Activated CD8-positive, alpha-beta T cell treated with anti-CD3 and anti-CD28 coated beads, Interleukin-2, amount 10 ng/mL, durations not matched to agents 7 days and 5 days (primary cell): ENCODE measurements at places on chromosomes 6 and 20.

DNA sequence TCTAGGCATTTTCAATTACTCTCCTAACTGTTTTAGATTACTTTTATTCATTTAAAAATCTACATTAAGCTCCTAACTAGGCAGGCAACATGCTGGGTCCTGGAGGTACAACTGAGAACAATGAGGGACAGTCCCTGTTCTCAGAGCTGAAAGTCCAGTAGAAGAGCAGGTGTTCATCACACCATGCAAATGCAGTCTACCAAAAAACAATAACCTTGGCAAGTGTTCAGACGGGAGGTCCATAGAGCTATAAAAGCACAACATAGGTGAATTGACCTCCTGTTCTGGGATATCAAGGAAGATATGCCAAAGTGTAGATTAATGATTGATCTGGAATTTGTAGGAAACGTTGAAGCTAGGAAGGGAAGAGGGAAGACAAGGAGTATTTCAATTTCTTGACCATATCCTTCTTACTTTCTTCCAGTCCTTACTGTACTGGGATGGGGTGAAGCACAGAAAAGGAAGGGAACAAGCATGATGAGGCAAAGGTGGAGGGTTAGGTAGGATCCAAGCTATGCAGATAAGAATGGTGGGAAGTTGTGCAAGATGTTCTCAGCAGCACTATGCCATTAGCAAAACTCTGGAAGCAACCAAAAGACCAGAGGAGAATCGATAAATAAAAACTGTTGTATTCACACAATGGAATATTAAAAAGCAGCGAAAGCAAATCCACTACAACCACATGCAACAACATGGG, 485.7 kb upstream of the JARID2 start:
- no peak for DNase-seq

DNA sequence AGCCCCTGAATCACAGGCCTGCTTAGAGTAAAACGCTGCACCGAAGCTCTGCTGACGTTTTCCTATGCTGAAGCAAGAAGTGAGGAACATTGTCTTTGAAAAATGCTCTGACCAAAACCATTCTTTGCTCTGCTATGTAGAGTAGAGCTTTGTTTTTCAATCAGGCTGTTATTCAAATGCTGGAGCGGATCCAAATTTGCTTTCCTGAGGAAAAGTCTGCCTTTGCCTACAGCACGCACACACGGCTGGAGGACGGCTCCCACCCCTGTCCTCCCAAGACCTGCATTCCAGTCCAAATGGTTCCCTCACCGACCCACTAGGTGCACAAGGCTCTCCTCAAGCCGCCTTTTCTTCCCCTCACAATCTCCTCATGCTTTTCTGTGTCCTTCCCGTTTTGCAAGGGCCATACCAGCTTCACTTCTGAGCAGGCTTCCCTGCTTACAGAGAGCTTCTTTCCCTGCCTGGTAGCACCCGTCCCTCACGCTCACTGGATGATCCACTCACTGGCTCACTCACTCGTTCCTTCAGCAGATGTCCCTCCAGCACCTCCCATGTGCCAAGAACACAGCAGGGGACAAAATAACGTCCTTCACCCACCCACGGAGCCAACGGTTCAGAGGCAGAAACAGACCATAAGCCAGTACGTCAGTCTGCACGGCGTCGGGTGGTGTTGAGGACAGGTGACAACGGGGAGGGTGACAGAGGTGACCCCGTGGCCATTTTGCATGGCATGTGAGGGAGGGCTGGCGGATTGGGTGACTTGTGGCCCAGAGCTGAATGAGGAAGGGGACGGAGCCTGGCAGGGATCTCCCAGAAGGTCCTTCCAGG, 137.9 kb upstream of the NEDD9 start:
- DNase-seq: no peak

- DNase-seq: no peak
Measured at GRCh38 chr20:45971425-45971674, 653 bp downstream of the ZNF335 start.

DNA sequence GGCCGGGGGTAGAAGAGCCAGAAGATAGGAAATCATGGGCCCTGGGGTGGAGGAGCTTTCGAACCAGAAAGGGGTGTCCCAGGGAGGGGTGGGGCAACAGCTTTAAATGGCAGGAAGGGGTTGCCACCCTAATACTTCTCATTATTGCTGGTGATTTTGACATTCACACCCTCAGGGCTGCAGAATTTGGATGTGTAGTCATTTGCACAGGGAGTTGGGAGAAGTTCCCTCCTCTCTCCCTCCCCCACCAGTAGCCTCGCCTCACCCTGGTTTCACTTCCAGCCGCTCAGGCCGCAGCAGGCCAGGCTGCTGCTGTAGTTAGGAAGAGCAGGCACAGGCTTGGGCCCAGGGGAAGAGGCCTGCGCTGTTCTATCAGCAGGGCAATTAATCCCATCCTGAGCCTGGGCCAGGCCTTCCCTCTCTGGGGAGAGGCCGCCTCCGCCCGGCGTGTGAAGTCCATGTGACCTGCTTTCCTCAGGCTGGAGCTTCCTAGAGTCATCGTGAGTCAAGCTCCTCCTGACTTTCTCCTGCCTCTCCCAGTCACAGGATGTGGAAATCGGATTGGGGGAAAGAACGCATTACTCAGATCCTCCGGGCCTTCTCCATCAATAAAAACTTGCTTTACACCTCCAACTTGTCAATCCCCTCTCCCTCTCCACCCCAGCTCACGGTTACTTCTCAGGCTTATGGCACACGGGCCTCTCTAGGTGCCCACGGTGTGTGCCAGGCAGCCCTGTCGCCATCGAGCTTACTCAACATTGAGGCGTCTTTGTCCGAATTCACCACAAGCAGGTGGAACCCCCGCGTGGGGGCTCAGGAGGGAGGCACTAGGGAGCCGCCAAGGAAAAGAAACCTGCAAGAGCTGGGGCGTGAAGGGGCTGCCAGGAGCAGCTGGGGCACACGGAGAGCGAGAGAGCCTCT, 7.8 kb downstream of the ADTRP start:
- DNase-seq: no peak

- DNase-seq: no peak
Measured at GRCh38 chr6:106165885-106166485, 79.8 kb downstream of the PRDM1 start.

- peak; percentile 82 for DNase-seq
Measured at GRCh38 chr6:36120979-36121786, 9.1 kb upstream of the MAPK13 start.

- no peak for DNase-seq
Measured at GRCh38 chr6:162026843-162027242, 700.7 kb downstream of the PRKN start.

- DNase-seq: no peak
Measured at GRCh38 chr6:90859056-90859455, 272.2 kb upstream of the MAP3K7 start.

GRCh38 chr20:9359561-9360308, 154.7 kb upstream of the LAMP5 start:
- no peak for DNase-seq

DNA sequence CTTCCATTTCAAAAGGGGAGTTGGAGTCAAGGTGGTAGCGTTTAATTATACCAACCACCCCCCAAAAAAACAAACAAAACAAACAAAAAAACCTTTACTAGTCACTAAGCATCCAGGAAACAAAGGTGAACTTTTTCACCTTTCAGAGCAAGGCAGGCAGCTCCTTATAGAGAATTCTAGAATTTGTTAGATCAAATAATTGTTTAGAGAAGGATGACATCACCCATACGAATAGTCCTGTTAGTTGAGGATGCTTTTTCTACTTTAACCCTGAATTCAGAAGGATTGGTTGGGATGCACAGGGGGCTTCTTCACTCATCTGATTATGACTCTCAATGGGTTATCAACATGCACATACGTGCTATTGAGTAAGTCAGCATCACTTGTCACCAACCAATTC, 44.3 kb downstream of the GNAS start:
- DNase-seq: no peak

DNA sequence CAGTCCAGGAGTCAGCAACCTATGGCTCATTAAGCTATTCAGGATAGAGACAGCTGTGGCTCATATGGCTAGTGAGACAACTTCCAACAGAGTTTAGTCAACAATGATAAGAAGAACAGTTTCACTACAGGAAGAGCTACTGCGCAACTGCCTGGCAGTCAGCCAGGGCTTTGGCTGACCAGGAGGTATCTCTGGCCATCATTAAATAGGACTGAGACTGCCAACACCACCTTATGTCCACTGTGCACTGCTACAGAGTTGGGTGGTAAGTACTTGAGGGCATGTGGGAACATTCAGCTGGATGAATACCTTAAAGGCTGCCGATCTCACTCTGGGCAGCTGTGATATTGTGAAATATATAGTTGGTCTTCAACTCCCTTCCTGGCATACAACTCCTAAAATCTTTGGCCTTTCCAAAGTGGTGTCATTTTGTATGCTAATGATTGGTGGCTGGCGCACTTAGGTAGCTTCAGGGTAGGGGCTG, 52.2 kb upstream of the FAM83C start:
- no peak for DNase-seq

DNA sequence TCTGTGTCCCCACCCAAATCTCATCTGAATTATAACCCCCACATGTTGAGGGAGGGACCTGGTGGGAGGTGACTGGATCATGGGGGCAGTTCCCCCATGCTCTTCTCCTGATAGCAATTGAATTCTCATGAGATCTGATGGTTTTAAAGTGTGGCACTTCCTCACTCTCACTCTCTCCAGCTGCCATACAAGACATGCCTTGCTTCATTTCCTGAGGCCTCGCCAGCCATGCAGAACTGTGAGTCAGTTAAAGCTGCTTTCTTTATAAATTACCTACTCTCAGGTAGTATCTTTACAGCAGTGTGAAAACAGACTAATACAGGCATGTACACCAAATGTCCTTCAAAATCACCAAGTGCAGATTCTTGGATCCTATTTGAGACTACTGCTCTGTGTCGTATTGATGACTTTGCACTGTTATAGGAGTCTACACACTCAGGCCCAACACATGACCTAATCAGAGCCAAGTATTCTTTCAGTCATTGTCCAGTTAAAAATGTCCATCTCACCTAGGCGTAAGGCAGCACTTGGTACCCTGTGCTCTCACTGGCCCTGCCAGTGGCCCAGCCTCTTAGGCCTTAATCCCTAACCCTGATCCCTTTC, 52.8 kb upstream of the UST start:
- no peak for DNase-seq

DNA sequence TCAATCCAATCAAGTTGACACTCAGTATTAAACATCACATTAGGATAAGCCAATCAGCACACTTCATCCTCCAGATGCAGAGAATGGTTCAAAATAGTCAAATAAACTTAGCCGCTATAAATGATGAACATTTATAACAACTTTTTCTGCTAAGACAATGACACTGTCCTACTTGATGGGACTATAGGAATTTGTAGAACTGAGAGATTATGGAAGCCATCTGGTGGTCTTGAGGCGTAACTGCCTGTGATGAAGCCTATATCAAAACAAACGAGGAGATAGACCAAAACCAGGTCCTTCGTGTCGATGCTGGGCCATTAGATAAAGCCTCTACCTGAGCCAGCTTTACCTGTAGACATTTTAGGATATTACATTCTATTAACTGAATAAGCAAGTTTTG, 631.1 kb downstream of the COL12A1 start:
- DNase-seq: no peak

DNA sequence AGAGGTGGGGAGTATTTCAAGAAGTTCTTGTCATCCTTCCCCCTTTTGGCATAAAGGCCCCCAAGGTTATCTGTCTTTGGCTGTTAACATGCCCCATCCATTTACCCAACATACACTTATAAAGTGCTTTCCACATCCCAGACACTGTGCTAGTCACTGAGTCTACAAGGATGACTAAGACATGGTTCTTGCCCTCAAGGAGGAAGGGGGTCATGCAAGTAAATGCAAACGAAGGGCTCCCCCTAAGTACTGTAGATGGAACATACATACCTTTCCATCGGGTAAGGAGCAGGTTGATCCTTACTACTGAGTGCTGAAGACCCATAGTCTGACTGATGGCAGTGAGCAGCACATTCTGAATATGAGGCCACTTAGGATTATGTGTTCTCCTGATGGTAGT, 38.3 kb downstream of the HECA start:
- DNase-seq: peak; percentile 48

DNA sequence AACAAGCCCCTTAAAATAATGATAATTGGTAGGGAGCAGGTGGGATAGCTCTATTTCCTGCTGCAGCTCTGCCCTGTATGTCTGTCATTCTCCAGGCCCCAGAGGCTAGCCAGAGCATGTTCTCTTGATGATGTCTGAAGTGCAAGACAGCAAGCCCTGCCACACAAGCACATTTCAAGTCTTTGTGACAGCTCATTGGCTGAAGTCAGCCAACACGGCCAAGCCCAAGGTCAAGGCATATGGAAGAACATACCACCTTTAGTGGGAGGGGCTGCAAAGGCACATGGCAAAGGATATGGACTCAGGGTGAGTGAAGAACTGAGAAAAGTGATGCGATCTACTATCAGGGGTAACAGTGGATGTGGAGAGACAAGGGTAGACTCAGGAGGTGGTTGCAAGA, 116.1 kb downstream of the PRND start:
- no peak for DNase-seq

GRCh38 chr20:5080384-5080877, 39.3 kb downstream of the PCNA start:
- DNase-seq: no peak

DNA sequence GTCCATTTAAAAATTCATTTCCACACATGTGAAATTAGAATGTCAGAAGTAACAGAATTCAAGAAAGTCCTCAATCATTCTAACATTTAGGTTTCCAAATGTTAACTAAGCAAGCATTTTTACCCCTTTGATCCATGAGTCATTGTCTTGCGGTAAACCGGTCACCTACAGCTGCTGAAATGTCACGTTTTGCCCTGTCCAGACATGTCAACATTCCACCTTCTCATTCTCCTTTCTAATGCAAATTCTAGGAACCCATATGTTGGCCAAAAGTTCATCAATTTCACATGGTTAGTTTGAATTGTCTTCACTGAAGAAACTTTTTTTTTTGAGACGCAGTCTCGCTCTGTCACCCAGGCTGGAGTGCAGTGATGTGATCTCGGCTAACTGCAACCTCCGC, 117.2 kb downstream of the IPCEF1 start:
- no peak for DNase-seq

DNA sequence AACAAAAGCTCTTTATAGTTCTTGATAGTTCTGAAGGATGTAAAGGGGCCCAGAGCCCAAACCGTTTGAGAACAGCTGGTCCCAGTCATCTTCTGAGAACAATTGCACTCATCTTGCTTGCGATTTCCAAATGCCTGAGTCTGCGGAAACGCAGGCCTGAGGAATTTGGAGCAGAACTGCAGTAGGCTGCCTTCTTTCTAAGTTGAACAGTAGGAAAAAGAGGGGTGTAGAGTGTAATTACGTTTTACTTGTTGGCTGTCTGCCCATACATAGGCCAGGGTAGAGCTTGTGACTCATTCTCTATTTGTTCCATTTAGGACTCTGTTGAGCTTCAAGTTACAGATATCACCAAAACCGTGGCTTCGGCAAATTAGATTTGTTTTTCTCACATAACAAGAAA, 42.0 kb upstream of the KIF16B start:
- DNase-seq: no peak

GRCh38 chr20:33686100-33686983, at the start of gene E2F1:
E2F1 (minus strand) TSS chr20:33686385; CDS start chr20:33686264, 121 bp downstream.
- peak; percentile 97 for DNase-seq

- DNase-seq: no peak
Measured at GRCh38 chr6:74752303-74752702, 453.6 kb downstream of the COL12A1 start.
